Activated naive CD4-positive, alpha-beta T cell treated with anti-CD3 and anti-CD28 coated beads, Interleukin-2, amount 10 ng/mL, durations not matched to agents 7 days and 5 days (primary cell): ENCODE measurements at places on chromosomes 2 and 18.

DNA sequence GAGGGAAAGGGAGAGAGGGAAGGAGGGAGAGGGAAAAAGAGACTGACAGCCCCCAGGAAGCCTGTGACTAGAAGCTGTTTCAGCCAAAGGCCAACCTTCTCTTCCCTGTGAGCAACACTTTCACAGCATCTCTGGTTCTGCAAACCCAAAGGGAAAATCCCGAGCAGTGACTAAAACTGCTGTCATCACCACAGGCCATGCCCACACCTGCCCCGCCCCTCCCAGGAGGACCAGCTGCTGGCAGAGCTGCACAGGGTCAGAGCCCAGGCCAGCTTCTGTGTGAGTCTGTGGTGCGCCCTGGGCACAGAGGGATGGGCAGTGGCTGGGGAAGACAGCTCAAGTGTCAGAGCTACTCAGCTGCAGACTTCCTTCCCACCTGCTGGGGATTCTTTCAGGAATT is 64.9 kb upstream of the OTOS start:
- DNase-seq, result peak; percentile 20

GRCh38 chr2:196954001-196954400 is 27.5 kb upstream of the PGAP1 start:
- DNase-seq, result no peak

GRCh38 chr2:79219383-79219988 is 59.9 kb upstream of the REG3A start:
- DNase-seq, result peak; percentile 33

GRCh38 chr2:233433794-233434193 is 79.5 kb downstream of the DGKD start:
- DNase-seq, result no peak

- no peak for DNase-seq
Observed at GRCh38 chr2:54419388-54419787, 36.7 kb upstream of the SPTBN1 start.

DNA sequence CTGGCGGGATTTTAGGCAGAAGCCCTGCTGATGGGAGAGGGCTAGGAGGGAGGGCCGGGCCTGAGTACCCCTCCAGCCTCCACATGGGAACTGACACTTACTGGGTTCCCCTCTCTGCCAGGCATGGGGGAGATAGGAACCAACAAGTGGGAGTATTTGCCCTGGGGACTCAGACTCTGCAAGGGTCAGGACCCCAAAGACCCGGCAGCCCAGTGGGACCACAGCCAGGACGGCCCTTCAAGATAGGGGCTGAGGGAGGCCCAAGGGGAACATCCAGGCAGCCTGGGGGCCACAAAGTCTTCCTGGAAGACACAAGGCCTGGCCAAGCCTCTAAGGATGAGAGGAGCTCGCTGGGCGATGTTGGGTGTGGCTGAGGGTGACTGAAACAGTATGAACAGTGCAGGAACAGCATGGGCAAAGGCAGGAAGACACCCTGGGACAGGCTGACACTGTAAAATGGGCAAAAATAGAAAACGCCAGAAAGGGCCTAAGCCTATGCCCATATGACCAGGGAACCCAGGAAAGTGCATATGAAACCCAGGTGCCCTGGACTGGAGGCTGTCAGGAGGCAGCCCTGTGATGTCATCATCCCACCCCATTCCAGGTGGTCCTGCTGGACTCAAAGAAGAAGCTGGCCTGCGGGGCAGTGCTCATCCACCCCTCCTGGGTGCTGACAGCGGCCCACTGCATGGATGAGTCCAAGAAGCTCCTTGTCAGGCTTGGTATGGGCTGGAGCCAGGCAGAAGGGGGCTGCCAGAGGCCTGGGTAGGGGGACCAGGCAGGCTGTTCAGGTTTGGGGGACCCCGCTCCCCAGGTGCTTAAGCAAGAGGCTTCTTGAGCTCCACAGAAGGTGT is 8.5 kb downstream of the PROC start:
- DNase-seq, result no peak

DNA sequence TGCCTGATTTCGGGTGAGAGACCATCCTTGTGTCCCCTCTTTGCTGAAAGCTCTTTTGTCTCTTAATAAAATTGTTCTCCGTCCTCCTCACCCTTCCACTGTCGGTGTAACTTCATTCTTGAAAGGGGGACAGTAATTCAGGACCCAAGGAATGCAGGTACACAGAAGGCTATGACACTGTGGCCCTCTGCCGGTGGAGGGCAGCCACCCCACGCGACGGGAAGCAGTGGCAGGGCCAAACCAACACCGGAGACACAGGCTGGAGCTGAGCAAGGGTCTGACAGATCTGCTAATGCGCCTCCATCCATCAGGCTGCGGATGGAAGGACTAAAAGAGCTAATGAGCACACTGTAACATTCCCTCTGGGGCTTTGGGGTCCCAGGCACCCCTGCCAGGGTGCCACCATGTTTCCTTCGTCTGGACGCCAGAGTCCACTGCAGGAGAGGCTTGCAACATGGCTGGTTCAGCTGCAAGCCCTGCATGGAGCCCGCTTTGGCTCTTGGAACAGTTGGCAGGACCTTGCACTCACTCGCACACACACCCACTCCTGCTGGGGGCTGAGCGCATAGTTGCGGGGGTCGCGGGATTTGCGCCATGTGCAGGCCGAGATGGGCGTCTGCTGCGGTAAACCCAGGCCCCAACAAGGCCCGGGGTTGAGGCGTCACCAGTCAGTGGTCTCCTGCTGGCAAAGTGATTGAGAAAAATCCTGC is 544.1 kb upstream of the CDH7 start:
- DNase-seq, result no peak
